ENCODE measurements at places on chromosomes 5 and 9.

- DNase-seq: no peak
Observed at GRCh38 chr5:181088289-181088688, 42.7 kb downstream of the OR2V1 start.

GRCh38 chr5:68540798-68541590 lies 325.4 kb downstream of the PIK3R1 start:
- DNase-seq: no peak

DNA sequence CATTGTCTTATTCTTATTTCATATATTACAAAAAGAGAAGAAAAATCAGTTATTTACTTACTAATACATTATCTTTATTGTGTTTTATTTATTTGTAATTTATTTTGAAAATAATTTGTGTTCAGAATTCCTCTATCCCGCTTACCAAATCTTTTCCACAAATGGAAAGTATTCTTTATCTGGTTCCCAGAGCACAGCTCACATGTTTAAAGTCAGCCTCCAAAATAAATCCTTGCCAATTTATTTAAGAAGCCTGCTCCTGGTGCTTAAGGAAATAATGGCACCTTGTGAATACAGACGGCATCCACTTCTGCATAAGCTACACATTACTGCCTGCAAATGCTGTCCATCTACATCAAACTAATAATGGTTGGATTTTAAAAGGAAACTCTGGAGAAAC lies 435.4 kb downstream of the MTRR start:
- no peak for DNase-seq

- DNase-seq: no peak
Observed at GRCh38 chr5:157267761-157268480, 2.0 kb downstream of the CYFIP2 start.

DNA sequence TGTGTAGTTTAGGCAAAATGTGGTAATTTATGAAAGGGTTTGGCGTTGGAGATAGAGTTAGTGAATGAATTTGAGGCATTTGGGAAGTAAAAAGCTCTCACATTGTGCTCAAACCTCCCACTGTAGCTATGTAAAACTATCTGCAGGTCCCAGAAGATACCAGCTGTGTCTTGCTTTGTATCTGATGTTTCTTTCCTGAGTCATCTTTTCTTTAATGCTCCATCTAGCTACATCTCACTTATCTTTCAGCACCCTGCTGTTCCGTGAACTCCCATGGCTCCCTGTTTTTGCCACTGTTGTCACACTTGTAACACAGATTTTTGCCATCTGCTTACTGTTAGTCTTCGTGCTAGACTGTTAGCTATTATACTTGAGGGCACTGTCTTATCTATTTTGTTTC lies 253.1 kb downstream of the NPR3 start:
- DNase-seq: no peak

DNA sequence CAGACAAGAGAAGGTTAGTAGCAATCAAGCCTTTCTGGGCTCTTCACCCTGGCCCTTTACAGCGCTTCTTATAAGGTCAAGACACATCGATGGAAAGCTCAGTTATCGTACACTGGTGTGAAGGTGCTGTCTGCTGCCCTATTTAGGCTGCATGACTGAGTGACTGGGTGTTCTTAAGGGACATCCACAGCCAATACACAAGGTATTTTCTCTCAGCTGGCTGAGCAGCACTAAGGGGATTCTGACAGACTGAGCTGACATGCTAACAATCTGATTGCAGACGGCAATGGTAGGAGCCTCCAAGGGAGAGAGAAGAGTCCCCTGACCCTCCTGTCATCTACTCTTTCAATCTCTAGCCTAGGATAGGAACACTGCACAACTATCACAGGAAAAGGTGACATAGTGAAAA lies 577.9 kb downstream of the ISL1 start:
- DNase-seq: no peak

DNA sequence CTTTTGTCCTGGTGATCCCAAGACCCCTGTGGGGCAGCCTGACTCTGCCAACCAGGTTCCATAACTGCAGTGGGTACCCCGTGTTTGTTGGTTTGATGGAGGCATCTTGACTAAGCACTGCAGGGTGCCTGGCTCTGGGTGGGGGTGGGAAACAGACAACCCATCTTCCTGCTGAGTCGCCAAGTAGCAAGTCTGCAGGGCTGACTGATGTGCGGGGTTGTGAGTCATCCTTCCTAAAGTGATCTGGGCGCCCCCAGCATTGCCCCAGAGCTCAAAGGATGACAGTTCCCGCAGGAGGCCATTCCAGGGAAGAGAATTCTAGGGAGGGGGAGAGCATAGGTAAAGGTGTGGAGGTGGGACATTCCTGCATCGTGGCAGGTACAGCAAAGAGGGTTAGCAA lies 23.5 kb downstream of the DAB2IP start:
- no peak for DNase-seq

DNA sequence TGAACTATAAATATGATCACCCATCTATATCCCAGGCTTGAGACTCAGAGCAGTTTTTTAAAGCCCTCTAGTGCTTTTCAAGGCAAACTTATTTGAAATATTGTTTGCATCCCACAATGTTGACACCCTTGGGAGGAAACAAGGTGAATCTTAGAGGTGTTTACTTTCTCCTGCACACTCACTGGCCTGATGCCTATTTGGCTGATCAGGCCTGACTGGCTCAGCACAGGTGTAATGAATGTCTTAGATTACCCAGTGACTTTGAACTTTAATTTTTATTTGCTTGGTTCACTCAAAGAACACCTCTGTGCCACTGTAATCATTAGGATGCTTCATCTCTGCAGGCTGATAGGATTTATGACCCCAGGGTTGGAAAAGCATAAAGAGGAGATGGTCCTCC lies 158.3 kb downstream of the KCTD16 start:
- DNase-seq: no peak

DNA sequence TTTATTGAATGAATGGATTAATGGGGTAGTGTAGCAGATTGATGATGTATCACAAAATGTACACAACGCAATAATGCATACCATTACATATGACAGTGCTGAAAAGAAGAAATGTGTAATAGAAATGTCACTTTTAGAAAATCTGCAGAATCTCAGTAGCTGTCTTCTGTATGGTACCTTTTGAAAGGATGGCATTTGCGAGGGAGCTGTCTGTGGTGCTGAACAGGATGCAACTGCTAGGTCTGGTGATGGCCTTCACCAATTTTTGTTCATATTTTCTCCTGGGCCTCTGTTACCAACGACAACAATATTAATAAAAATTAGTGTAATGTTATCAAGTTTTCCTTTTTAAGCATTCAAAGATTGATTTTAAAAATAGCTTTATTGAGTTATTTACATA lies 36.2 kb upstream of the OTULIN start:
- DNase-seq: no peak

DNA sequence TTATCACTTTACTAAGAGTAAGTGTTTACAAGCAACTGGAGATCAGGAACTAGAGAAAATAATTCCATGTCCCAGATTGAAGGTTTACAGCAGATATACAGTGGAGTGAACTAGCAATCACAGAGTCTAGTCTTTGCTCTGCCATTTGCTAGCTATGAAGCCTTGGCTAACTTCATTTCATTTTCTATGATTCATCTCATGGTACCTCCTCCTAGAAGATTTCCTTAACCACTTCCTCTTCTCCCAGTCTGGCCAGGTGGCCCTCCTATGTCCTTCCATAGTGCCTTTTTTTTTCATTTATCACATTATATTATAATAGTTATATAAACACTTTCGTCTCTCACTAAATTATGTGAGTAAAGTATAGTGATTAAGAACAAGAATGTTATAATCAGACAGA lies 52.1 kb downstream of the GRIA1 start:
- no peak for DNase-seq

GRCh38 chr9:81313877-81314276 lies 375.5 kb downstream of the TLE1 start:
- no peak for DNase-seq

DNA sequence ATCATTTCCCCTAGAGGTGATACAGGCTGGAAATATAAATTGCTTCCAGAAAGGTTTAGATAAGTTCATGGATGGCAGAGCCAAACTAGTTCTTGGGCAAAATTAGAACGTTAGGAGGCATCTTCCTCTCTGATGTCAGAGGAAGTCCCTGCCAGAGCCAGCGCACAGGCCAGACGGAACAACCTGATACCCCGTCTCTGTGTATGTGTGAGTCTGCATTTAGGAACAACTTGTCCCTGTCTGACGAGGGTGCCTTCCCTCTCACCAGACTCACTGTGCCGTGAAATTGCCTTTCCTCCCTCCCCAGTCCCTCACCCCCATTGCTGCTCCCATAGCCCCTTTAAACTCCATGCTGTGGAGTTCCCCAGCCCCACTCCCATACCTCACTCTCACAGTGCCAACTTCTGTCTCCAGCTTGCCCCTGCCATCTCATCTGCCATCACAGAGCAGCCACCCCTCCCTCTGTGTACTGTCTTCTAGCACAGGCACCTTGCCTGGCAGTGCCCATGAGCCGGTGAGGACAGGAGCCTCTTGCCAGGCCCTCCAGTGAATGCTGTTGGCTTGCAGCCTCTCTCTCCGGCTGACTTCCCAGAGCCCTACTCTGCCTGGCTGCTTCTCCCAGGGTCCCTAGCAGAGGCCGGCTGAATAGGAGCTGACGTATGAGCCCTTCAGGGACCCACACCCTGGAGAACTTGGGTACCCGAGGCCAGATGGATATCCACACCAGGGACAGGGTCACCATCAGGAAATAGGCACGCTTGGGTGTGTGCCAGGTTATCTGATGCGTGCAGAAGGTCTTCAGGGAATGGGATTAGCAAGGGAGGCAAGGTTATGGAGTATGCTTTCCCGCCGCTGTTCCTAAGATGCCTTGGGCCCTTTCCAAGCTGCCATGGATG lies 26.7 kb downstream of the UNC5A start:
- DNase-seq: no peak

DNA sequence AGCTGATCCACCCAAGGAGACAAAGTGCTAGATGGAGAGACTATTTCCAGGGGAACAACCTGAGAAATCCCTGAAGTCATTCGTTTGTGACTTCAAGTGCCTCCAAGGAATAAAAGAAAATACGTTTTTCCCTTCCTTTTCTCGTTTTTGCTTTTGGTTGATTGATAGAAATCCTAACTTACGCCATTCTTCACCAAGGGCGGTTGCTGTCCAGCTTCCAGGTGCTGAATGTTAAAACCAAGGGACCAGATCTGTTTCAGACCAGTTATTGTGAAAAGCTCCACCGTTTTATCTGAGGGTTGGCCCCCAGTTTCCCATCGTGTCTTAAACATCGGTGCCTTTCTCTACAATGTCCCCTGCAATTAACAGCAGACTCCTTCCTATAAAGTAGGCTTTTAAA lies 600.7 kb upstream of the SGCD start:
- no peak for DNase-seq

GRCh38 chr9:18822850-18823249 lies 210.2 kb downstream of the SAXO1 start:
- no peak for DNase-seq

GRCh38 chr9:109969011-109969410 lies 189.0 kb downstream of the PALM2AKAP2 start:
- DNase-seq: no peak

- no peak for DNase-seq
Observed at GRCh38 chr9:70052768-70053167, 9.1 kb downstream of the MAMDC2 start.

DNA sequence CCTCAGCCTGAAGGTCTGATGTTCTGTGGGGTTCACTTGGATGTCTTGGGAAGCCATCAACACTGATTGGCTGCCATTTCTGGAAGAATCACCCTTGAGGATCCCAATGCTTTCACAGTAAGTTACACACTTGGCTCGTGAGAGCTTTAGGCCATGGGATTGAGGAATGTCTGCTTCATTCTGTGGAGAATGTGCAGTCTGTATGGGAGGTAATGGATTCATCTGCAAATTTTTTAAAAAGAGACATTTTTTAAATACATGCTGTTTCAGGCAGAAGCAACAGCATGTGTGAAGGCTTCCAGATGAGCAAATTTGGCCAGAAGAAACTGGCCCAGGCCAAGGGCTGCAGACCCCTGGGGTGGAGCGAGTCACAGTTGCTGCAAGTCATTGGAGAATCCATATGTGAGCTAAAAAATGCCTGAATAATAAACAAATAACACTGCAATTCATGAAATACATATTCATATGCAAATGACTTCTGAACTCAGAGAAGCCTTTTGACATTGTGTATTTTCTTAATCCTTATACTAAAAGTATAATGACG lies 146.3 kb upstream of the RASEF start:
- DNase-seq: no peak

DNA sequence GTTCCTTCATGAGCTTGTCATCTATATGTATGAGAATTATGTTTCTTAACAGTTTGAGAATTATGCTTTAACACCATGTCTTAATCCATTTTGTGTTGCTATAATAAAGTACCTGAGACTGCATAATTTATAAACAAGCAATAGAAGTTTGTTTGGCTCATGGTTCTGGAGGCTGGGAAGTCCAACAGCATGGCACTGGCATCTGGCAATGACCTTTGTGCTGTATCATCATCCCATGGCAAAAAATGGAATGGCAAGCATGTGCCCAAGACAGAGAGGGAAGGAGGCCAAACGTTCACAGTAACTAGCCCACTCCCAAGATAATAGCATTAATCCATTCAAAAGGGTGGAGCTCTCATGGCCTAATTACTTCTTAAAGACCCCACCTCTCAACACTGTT lies 67.6 kb downstream of the MTX3 start:
- no peak for DNase-seq

- DNase-seq: peak; percentile 57
Observed at GRCh38 chr9:82247318-82247717, 258.7 kb downstream of the SPATA31D1 start.

DNA sequence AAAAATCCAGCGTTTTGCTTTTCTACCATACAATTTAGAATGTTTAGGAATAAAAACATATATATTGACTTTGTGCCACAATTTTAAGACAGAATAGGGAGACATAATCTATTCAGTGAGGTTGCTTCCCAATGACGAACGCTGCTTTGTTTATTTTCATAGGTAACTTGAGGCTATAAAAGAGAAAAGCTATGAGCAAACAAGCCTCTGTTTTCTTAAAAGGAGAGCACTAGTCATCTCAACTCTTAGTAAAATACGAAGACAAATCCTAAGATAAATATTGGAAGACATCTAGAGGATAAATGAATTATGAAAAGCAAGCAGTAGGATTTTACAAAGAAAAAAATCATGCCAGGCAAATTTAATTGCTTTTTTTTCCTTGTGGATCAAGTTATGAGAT lies 363.6 kb downstream of the ANXA1 start:
- no peak for DNase-seq

DNA sequence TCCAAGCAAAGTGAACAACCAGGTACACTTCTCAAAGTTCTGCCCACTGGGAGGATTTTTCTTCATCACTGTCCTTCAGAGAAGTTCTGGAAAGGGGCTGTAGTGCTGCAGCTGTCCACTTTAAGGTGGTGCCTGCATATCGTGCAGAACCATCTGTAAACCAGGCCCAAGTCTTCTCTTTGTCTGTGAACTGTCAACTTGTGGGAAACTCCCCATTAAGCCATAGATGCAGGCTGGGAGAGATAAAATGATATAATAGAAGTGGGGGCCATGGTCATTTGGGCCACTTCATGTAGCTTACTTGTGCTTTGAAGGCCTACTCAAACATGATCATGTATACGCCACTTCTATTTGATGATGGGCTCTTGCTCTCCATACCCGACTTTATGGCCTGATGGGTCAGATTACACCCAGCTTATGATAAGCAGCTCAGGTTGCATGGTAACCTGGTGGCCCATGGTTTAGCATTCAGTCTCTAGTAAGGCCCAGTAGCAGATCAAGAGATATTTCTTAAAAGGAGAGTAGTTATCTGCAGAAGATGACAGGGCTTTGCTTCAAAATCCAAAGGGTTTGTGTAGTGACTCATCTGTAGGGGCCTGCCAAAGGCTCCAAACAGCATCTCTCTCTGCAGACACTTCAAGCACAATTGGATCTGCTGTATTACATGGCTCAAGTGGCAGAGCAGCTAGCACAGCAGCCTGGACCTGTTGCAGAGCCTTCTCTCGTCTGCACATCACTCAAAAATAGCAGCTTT lies 15.7 kb upstream of the BTF3 start:
- DNase-seq: no peak

All from upper lobe of left lung (tissue), 6 donors.